Gastroesophageal sphincter (tissue), 4 donors: ENCODE measurements at places on chromosomes 4 and X. TPM values are rescaled to one million over a fixed set of nuclear protein-coding genes. Genes with fewer than 3 reads are reported as not detected.
A peak's percentile ranks its signal among the peaks of the same experiment; 100 is the strongest.

GRCh38 chr4:76060506-76060905, 14.0 kb upstream of the ART3 start:
- no peak for ATAC-seq

GRCh38 chrX:57822818-57823217, 87.4 kb downstream of the ZXDA start:
- ATAC-seq, result no peak

DNA sequence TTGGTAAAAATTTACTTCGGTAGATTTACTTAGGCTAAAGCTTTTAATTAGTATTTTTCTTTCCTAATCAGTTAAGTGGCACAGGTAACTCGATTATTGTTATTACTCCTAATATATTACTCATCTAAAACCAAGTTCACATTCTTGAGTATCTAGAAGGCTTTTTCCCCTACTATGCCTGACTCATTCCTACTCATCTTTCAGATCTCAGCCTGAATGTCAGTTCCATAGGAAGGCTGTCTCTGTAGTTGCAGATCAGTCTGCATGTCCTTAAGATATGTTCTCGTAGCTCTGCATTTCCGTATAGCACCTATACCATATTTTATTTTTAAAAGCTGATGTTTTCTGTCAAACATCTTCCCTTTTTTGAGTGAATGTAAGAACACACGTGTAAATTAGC, 5.9 kb upstream of the FAM184B start:
- ATAC-seq, result no peak

DNA sequence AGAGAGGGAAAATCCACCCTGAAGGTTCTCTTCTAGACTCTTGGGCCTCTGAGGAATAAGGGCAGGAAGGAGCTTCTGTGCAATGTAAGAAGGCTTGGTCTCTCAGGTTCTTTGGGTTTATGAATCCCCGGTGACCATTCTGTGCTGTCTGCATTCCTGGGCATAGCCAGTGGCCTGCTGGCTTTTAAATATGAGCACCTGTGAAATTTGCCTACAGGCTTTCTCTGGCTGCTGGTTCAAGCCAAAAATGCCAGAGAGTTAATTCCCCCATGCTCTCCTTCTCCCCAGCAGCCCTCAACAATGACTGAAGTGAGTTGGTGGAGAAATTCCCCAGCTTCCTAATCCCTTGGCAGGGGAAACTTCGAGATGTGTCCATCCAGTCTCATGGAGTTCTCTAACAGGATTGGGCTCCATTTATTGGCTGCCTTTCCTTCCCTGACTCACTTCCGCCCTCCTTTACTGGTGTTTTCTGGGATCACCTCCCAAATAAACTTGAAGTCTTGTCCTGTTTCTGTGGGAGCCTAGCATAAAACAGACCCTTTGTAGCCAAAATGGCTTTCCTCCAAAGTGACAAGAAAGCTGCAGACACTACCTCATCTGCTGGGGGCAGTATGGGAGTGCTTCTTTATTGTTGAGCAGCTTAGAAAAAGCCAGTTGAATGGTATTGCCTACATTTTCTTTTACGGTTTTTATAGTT, 179.4 kb upstream of the CASK start:
- ATAC-seq, result no peak

- no peak for ATAC-seq
Observed at GRCh38 chrX:43880425-43880824, 1.8 kb downstream of the MAOB start.

- ATAC-seq, result no peak
Observed at GRCh38 chr4:54482529-54483200, 175.1 kb upstream of the KIT start.

DNA sequence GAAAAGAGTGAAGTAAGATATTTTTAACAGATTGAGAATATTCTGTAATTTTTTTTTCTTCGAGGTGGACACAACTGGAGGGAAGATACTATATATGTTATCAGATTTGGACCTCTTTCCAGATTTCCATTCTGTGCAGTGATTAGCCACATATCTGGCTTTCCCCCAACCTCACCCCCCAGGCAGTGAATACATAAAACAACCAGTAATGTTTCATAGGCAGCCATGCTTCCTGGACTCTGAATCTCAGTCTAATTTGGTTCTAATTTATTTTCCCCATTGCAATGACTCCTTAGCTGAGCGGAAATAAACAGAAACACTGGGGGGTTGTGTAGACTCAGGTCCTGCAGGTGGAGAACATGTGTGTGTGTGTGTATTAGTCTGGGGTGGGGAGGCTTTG, 226.5 kb downstream of the FBXW7 start:
- ATAC-seq, result no peak

- ATAC-seq, result no peak
Observed at GRCh38 chr4:78937837-78938236, 1.4 kb downstream of the PAQR3 start.

GRCh38 chr4:184384056-184384809, 90.1 kb downstream of the IRF2 start:
- peak; percentile 81 for ATAC-seq

DNA sequence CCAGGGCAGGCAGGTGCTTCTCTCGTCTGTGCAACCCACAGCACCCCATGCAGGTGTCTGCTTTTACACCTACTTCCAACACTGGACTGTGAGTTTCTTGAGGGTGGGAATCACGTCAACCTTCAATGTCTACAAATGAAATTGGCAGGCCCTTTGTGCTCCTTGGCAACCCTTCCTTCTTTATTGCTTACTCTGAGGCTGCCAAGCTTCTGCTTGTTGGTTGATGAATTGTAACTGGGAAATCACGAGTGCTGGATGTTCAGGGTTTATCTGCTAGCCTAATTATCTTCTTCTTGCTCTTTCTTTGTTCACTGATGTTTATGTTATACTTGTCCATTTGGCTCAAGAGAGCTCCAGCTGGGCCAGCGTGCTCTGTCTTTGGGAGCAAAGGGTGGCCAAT, 2.5 kb upstream of the DGAT2L6 start:
- ATAC-seq, result no peak

Gene ATP2B3
- 0.31 TPM for total RNA-seq

Gene MTCP1
- 1.4 TPM for total RNA-seq

Gene SH3RF1
- total RNA-seq, result 9.2 TPM

Gene PPP1R2C
- not detected for total RNA-seq
